ENCODE measurements at places on chromosomes 12 and 14.

DNA sequence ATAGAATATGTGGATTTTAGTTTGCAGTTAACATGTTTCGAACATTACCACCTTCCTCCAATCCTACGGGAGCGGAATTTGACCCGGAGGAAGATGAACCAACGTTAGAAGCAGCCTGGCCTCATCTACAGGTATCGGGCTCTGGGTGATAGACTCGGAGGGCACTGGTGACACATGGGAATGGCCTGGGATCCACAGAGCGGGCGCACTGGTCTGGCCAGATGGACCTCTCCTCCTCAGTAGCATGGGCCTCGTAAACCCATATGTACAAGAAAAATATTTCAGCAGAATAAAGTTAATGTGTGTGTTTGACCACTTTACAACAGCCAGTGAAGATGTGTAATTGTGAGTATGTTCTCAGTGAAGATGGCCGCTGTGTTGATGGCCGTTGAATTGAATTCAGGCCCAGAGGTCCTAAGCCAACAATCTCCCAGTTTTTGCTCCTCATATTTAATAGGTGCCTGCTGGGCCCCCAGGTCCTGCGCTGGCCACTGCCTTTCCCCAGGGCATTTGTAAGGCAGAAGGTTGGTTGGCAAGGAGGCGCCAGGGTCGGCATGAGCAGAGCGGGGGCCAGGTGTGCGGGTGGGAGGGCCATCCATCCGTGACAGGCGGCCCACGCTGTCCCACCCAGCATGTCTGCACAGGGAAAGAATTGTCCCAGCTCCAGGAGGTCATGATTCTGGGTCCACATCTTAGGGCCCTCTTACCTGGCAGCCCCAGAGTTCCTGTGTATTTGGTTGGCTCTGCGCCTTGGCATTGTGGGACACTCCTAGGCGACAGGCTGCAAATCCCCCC is 82.0 kb upstream of the DYNC1H1 start:
- no peak for DNase-seq

GRCh38 chr12:69497308-69498026 is 27.3 kb downstream of the FRS2 start:
- no peak for DNase-seq

DNA sequence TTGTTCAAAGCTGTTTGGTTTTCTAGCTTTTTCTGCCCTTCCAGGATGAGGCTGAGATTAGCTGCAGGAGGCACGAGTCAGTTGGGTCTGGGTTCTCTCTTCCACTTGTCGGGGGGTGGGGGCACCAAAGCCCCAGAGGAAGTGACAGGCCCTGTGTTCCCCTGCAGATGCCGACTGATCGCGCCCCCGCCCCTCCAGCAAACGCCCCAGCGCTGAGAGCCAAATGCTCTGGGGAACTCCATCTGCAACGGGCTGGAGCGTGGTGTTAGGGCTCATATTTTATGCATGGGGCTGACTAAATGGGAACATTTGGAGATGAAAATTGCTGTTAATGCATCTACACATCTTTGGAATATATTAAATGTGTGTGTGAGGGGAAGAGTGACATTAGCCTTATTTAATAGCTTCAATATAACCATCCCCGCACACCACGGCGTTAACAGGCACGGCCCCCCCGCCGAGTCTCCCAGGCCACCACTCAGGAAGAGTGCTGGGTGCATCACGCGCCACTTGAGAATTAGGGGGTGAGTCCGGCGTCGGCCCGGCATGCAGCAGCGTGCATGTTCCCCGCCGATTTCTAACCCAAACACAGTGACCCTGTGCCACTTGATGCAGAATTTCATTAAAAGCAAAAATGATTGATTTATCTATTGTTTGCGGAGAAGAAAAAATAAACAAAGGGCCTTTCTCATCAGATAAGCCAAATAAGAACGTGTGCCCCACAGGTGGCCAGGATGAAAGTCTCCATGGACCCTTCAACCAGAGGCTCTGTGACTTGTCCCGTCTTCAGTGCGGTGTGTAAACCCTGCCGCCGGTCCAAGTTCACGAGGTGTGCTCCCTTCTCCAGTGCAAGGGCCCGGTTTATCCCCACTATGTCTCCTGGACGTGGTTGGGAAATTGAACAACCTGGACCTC is 165.0 kb upstream of the RTL1 start:
- DNase-seq: no peak

DNA sequence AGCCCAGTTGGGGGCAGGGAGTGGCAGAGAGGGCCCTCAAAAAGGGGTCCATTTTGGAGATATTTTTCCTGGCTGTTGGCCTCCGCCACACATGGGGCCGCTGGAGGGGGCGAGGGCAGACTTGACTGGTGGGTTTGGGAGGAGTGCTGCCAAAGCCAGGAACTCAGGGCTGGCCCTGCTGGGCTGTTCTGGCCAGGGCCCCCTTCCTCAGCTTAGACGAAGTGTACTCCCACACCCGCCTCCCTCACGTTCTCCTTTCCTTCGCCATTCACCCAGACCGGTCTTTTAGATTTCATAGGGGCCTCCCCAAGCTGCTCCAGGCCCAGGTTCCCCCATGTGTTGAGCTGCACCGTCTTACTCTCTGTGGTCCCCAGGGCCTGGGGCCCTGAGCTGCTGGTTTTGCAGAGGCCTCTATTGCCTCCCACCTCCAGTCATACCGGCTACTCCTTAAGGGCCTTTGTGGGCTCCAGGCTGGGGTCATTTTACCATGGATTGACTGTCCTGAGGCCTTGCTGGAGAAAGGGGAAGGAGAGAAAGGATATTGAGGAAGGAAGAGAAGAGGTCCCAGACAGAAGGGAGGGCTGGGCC is 1.3 kb downstream of the KRT7 start:
- no peak for DNase-seq

DNA sequence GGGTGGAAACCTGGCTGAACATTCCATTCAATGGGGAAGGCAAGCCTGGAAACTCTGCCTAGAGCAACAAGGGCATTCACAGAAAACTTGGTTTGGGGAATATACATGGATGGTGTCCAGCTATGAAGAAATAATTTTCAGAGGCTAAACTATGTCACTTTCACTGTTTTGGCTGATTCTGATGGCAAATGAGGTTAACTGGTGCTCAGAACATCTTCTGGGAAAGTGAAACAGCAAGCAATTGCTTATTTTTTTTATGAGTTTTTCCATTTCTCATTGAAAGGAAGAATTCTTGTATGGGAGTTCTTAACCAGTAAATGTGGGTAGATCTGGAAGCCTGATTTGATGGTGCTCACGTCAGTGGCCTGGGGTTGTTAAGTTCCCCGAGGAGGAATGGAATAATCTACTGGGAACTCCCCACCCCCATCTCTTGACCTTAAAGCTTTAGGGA is 132.8 kb upstream of the BTG1 start:
- no peak for DNase-seq

DNA sequence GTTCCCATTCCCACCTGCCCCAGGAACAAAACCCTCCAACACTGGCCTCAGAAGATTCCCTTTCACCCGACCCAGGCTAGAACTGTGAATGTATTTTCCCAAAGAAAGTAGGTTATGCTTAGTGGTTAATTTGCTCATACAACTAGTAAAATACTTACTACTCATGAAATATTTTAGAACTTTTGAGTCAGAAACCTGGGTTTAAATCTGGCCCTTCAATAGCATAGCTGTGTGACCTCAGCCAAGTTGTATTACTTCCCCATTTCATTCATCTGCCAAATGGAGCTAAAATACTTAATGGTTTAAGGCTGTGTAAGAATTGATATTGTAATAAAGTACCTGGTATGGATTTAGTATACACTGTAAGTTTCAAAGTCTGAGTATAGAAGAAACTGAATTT is 69.1 kb upstream of the DNM1L start:
- DNase-seq: no peak

DNA sequence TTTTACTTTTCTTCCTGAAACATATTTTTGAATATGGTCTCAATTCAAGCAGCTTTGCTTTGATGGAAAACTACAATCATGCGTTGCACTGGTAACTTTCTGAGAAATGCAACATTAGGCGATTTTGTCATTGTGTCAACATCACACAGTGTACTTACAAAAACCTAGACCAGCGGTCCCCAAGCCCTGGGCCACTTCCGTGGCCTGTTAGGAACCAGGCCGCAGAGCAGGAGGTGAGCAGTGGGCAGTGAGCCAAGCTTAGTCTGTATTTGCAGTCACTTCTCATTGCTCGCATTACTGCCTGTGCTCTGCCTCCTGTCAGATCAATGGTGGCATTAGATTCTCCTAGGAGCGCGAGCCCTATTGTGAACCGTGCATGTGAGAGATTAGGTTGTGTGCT is 163.7 kb upstream of the NOVA1 start:
- no peak for DNase-seq

All from epithelial cell of esophagus (primary cell).